Activated naive CD8-positive, alpha-beta T cell treated with anti-CD3 and anti-CD28 coated beads, Interleukin-2, amount 10 ng/mL, durations not matched to agents 7 days and 5 days (primary cell): ENCODE measurements at places on chromosomes 6 and 20. TPM values are rescaled to one million over a fixed set of nuclear protein-coding genes. Genes with fewer than 3 reads are reported as not detected.
A peak's percentile ranks its signal among the peaks of the same experiment; 100 is the strongest.

DNA sequence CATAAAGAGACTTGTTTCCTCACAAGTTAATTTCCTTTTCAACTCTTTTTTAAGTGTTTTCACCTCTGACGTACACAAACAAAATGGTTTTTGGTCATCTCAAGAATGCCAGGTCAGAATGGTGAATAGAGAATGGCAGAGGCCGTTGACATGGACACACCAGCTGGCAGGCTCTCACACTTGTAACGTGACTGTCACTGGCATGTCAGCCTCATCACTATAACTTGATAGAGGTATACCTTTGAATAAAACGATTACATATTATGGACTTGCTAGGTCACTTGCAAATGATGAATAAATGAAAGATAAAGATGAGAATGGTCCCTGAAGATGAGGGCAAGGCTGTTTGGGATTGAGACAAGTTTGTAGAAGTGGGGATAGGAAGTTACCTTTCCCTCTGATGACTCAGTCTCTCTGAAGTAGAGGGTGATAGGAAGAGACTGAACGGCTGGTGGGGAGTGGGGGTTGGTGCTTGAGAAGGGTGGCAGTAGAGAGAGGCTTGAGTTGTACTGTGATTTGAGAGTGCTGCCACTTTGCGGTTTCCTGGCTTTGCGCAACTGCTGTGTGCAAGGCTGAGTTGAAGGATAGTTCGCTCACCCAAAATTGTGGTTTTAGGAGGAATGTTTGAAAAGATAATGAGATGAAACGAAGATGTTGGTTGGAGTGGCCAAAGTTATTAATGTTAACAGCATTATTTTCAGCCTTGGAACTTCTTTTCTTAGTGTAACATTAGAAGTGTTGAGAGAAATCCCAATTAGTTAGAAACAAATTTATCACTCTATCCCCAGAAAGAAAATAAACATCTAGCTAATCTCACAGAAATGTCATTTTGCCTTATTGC is 30.3 kb downstream of the TBPL1 start:
- DNase-seq: peak; percentile 34

- no peak for DNase-seq
These were observed 40.5 kb downstream of the SNAP25 start for GRCh38 chr20:10259166-10259565.

GRCh38 chr20:23568320-23568970 is at the start of gene CST9L:
Gene CST9L (minus strand): TSS chr20:23568484. CDS start chr20:23568450, 34 bp downstream.
- DNase-seq: no peak

GRCh38 chr6:104325341-104326172 is 534.2 kb downstream of the HACE1 start:
- DNase-seq: no peak

GRCh38 chr6:24775520-24776058 is 852 bp downstream of the GMNN start:
- no peak for DNase-seq

DNA sequence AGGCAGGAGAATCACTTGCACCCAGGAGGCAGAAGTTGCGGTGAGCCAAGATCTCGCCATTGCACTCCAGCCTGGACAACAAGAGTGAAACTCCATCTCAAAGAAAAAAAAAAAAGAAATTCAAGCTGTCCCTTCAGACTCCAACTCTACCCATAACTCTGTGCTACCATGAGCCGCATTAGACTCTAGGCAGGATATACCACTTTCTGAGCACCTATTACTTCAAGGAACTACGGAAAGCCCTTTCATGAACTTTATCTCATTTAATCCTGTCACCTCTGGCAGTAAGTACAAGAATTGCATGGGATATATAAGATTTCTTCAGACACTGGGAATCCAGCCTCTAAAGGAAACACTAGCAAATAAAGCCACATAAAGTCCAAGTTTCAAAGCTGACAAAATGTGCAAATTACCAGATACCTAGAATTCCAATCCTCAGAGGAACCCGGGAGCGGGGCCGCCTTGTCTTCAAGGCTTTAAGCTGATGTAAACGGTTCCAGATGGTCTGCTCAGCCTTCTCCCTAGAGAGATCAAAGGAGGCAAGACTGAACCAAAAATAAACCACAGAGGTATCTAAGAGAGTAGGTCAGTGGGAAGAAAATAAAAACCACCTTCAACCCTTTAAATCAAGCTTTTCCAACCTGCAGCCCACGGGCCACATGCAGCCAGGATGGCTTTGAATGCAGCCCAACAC is 9.4 kb downstream of the CDK5RAP1 start:
- DNase-seq: no peak

DNA sequence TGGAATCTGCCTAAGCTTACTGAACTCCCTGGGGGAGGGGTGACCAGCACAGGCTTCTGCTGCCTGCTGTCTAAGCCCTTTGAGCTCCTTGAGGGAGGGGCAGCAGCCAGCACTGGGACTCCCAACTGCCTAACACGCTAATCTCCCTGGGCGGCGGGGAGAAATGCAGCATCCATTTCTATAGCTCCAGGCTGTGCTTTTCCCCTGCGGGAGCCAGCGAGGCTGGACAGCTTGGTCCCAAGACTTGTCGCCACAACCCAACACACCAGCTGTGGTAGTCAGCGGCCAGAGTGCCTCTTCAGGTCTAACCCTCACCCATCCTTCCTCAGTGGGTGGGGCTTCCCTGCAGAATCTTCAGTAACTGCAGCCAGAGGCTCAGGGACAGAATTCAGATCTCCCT is 64.6 kb downstream of the VGLL2 start:
- no peak for DNase-seq

GRCh38 chr20:22020201-22020600 is 314.7 kb downstream of the PAX1 start:
- no peak for DNase-seq

DNA sequence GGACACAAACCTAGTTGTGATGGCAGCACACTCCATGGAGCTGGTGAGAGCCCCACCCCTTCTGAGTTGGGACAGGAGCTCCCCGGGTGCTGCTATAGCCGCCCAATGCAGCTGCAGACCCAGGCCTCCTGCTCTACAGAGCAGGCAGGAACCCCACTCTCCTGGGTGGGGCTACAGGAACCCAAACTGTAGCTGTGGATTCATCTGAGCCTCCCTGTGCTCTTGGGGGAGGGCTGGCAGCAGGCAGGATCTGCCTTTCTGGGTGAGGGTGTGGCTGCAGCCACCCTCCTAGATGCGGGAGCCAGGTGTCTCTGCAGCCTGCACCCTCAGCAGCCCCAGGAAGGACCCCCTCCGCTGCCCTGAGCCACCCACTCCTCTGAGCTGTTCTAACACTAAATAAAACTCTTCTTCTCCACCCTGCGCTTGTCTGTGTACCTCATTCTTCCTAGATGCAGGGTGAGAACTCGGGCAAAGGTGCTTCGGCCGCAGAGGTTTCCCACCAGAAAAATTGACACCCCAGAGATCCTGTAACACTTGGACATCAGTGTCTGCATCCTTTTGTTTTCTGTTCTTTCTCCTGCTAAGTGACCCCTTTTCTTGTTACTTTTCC is 55.2 kb upstream of the KIF13A start:
- no peak for DNase-seq

DNA sequence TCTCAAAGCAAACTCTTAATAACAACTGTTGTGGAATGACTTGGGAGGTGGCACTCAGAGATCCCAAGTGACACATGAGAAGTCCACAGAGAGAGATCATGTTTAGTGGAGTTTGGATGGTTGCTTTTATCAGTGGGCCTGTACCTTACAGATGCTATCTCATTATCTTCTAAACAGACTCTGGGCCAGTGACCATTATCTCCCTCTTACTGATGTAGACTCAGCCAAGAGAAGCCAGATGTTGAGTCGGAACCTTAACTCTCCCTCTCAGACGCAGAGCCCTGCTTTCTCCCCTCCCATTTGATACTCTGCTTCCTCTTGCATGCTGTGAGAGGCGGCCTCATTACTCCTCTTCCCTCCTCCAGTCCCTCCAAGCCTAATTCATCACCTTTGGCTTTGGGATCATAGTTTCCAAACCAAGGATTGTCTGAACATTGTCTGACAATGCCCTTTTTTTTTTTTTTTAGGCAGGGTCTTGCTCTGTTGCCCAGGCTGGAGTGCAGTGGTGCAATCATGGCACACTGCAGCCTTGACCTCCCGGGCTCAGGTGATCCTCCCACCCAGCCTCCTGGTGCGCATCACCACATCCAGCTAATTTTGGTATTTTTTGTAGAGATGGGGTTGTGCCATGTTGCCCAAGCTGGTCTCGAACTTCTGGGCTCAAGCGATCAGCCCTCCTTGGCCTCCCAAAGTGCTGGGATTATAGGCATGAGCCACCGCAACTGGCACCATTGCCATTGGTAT is 4.5 kb upstream of the DDR1 start:
- DNase-seq: no peak

DNA sequence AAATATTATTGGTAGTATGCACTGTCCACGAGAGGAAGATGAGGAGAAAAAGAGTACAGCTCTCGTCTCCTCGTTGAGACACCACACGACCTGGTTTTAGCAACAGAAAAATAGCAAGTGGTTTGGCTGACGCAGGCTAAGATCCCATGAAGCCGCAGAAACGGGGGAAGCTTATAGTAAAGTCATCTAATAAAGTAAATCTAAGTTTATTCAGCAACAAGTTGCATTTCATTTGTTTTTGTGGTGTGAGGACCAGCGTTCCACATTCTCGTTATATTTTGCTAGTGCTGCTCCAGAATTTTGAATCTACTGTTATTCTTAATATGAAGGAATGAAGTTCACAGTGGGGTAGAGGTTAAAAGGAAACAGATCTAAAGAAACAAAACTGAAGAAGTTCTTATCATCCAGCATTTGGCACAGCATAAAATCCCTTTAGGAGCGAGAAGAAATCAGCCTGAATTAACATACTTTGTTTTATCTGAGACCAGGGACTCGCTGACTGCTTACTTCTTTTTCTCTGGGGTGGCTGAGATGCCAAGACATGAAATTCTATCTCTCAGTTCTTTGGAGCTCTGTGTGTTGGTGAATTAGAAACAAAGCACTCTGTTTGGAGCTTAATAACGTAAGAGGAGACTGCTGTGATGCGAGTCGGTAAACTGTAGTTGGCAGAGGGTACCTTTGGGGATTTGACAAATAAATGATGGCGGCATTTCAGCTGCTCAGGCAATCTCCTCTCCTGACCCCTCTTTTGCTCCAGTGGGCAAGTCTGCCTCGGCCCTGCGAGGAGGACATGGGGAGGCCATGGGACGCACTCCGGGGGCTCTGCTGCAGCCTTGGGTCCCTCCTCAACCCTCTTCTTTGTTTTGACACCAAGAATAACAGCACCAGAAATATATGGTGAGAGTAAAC is 24.9 kb upstream of the IRF4 start:
- DNase-seq: no peak

GRCh38 chr6:89605861-89606260 is 32.7 kb downstream of the LYRM2 start:
- DNase-seq: no peak

DNA sequence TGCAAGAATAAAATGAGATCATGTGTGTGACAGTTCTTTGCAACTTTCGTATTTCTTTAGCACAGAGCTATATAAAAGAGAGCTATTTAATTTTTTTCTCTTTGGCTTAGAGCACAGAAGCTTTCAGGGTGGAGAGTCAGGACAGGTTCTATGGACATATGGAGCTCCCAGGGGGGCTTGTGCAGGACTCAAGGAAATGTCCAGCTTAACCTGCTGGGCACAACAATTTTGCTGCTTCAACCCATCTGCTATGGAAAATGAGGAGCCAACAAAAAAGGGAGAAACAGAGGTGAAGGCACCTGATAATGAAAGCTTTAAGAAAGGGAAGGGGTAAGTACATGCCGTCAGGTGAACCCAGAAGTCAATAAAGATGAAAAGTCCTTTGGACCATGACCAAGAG is 5.1 kb upstream of the SNAP25 start:
- DNase-seq: no peak

- DNase-seq: no peak
These were observed 11.0 kb downstream of the FAM135A start for GRCh38 chr6:70424291-70424690.

- no peak for DNase-seq
These were observed 7.0 kb upstream of the NINL start for GRCh38 chr20:25592135-25592852.

GRCh38 chr6:142732790-142733189 is 212.2 kb downstream of the HIVEP2 start:
- no peak for DNase-seq

- DNase-seq: peak; percentile 39
These were observed 1.2 kb downstream of the SLC35D3 start for GRCh38 chr6:136923116-136923953.

DNA sequence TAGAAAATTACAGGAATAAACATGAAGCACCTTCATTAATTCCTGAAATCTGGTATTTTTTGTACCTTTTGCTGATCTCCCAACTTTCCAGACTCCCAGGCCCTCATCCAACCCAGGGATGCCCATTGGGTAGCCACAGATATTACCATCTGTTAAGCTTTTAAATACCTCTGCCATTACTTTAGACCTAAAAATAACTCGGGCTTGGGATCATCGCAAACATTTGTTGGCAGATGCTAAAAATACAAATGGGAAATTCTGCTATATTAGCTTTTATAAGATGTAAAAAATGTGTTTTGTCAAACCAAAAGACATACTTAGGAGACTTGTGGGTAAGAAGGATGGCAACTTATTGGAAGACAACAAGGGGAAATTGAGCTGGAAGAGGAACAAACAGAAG is 376.1 kb downstream of the CENPW start:
- DNase-seq: no peak

DNA sequence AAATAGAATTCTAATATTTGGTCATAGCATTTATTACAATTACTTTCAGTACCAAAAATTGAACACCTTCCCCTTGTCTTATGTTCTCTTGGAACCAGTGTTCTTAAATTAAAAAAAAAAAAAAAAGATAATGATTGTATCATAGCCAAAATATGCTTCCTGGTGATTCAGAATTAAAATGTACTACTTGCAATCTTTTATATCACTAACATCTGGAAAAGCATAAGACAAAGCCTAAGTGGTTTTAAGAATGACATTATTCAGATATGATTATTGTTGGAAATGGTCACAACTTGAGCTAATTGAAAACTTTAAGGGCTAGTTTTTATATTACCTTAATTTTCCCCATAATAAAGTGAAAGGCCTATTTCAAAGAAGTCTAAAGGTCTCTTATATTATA is 493.3 kb upstream of the MARCKS start:
- DNase-seq: no peak

Gene C6orf141
- 0.68 TPM for total RNA-seq

Gene ARFGEF3
- 0.28 TPM for total RNA-seq

Gene TRIM10
- total RNA-seq: not detected

Gene MEA1
- 70.1 TPM for total RNA-seq

Gene TUBB1
- total RNA-seq: not detected

Gene EPB41L1
- total RNA-seq: 0.62 TPM

Gene TAP1
- 315 TPM for total RNA-seq

Gene CITED2
- 71.7 TPM for total RNA-seq

Gene RBPJL
- total RNA-seq: not detected

Gene PDYN
- not detected for total RNA-seq

Gene SRSF12
- not detected for total RNA-seq

Gene NKX2-4
- not detected for total RNA-seq
